Mesothelial cell of epicardium (in vitro differentiated cells): ENCODE measurements at places on chromosomes 4 and X. TPM values are rescaled to one million over a fixed set of nuclear protein-coding genes. Genes with fewer than 3 reads are reported as not detected.

DNA sequence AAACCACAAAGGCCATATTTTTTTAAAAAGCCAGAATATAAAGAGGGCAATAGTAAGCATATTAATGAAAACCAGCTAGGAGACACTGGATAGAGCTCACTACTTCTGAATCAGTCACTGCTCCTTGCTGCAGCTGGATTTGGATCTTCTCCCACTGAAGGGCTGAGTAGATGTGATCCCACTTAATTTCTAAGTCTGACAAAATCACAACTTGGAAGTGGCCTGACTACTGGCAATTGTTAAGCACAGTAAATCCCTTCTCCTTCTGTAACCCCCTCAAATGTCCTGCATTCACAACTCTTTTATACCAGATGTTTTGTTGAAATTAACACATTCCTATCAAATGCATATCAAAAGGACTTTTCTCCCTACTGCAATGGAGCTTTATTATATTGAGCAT is 72.9 kb downstream of the AMMECR1 start:
- no peak for DNase-seq

DNA sequence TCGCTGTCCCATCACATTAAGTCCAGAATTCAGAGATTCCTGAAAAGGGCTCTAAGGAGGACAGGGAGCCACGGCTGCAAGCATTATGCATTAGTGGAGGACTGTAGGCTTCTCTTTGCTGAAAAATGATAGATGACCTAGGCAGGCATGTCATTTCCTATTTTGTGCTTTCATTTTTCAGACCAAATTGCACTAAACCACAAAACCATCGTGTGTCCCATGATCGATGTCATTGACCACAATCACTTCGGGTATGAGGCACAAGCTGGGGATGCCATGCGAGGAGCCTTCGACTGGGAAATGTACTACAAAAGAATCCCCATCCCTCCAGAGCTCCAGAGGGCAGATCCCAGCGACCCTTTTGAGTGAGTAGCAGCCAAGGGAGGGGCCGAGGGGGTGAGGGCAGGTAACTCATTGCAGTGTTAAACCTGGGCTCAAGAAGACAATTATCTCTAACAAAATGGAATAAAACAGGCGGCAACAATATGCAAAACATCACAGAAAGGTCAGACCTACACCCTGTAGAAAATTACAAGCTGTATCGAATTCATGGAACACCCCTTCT is 355.2 kb upstream of the GALNT7 start:
- DNase-seq, result no peak

DNA sequence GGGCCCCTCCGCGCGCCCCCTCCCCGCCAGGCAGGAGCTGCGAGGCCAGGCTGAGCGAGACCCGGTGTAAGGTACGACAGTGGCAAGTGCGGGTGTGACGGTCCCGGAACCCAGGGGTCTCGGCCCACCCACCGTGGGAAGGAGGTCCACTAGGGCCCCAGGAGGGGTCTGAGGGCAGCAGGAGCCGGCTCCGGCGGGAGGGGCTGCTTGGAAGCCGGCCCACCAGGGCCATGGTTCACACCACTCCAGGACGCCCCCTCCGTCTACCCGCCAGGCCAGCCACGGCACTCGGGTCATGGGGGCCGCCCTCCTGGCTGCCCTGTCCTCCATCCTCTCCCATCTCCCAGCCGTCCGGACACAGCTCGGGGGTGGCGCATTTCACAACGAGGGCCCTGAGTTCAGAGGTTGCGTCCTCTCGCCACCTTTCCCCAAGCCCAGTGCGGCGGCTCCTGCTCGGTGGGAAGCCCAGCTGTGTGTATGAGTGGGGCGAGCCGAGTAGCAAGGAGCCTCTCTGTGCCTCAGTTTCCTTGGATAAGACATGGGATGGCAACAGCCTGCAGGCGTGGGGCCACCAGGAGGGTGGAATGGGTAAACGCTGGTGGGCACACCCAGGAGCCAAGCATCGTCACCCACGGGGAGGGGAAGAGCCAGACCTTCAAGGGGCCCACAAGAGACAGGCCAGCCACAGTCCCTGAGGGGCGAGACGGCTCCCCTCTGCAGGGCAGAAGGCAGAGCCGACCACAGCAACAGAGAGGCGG is 81.3 kb downstream of the FAM53A start:
- no peak for DNase-seq

- DNase-seq, result no peak
Measured at GRCh38 chr4:78742300-78742699, 33.9 kb upstream of the BMP2K start.

SLC9B1 gene
- total RNA-seq, result 3.2 to 4.7 TPM (median 4.5 TPM) in 3 replicates

DNA sequence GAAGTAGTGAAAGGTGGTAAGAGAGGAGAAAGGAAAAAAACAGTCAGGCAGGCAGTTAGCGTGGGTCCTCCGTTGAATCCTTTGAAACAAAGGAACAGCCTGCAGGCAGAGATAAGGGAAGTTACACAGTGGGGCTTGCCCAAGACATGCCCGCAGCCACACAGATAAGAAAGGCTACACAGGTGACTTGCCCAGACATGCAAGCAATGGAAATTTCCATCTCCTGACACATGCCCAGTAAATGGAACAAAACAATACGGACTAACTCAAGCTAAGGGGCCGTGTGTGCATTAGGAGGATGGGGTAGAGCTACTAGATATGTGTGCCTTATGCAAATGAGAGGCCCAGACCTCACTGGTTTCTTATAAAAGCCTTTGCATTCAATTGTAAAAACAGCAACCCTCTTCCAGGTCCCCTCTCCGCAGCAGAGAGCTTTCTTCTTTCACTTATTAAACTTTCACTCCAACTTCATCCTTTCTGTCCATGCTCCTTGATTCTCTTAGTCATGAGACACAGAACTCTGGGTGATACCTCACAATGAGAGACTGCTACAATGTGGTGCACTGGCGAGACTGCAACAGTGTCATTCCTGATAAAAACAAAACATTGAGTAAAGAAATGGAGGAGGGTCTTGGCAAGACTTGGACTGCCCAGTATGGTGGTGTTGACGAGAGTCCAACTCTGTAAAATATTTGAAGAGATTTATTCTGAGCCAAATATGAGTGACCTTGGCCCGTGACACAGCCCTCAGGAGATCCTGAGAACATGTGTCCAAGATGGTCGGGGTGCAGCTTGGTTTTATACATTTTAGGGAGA is 997.4 kb upstream of the PRKX start:
- no peak for DNase-seq

- no peak for DNase-seq
Measured at GRCh38 chr4:152156442-152156841, 379.4 kb downstream of the FBXW7 start.

HNRNPD gene
- 338 to 352 TPM (median 344 TPM) in 3 replicates for total RNA-seq

DNA sequence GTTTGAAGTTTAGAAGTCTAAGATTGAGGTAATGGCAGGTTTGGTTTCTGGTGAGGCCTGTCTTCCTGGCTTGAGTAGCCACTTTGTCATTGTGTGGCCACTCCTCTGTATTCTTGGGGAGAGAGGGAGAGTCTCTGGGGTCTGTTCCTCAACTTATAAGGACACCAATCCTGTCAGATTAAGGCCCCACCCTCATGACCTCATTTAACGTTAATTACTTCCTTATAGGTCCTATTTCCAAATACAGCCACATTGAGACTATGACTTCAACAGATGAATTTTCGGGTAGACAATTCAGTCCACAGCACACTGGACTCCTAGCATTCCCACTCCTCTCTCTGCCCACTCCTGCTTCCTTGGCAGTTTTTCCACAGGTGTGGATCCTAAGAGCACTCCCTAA is 350.8 kb upstream of the CASK start:
- DNase-seq, result no peak

DNA sequence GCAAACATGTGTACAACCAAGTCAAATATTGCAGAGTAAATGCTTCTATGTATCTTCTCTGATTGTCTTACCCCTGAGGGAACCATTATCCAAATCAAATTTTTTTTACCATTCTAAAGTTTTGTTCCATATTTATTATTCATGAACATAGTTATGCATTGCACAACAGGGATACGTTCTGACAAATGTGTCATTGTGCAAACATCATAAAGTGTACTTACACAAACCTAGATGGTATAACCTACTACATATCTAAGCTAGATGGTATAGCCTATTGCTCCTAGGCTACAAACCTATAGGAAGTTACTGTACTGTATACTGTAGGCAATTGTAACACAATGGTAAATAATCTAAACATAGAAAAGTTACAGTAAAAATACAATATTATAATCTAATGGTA is 23.4 kb downstream of the BEX3 start:
- no peak for DNase-seq

ARX gene
- not detected in 3 replicates for total RNA-seq

PITX2 gene
- total RNA-seq, result 88.7 to 99.3 TPM (median 95.5 TPM) in 3 replicates

- no peak for DNase-seq
Measured at GRCh38 chr4:77560170-77560569, 45.5 kb upstream of the CXCL13 start.

GRCh38 chr4:166042510-166043055 is 169.5 kb downstream of the TLL1 start:
- no peak for DNase-seq

HTR2C gene
- 1.1 to 1.5 TPM (median 1.1 TPM) in 3 replicates for total RNA-seq

- peak; percentile 50 for DNase-seq
Measured at GRCh38 chr4:182240161-182241130, 2.8 kb upstream of the TENM3 start.

DNA sequence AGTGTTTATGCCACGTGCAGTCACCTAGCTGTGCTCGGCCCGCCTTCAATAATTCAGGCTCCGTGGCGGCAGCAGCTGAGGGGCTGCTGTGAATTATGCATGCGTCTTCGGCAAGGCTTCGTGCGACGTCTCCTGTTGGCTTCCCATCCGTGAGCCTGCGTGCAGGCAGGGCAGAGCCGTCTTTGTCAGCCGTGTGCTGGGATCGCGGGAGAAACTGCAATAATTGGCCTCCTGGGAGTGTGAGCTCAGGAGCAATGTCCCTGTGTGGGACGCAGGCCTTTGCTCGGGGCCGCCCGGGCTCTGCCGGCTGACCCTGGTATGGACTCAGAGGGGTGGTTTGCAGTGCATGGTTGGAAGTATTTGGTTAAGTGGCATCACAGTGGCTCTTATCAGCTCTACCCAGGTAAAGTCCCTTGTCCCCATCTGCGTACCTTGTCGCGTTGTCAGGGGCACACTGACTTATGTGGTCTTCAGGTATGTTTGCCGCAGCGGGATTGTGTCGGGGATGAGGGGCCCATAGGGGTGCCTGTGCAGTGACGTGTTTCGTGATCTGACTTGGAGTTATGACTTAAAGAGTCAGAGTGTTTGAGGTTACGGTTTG is 34.5 kb upstream of the HGFAC start:
- DNase-seq, result no peak

SLC4A4 gene
- 4.9 to 8.3 TPM (median 5.1 TPM) in 3 replicates for total RNA-seq

GLRA3 gene
- 0.02 TPM in 1 of 3 replicates, not detected in the others for total RNA-seq

- DNase-seq, result no peak
Measured at GRCh38 chrX:50721764-50722521, 92.1 kb downstream of the SHROOM4 start.

DNA sequence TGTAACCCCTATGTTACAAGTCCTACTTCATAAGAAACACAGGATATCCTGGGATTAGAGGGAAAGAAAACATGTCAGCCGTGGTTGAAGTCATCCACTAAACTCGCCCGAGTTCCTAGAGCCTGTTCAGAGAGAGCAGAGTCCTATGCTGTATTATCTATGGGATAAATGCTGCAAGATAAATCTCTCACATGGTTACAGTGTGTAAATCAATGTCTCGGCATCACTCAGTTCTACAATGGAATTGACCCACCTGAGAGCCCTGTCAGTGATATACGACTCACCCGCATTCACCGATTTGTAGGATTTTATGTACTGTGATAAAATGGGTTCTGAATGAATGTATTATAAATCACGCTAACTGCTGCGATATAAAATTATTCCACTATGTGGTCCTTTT is 127.8 kb upstream of the ANXA3 start:
- DNase-seq, result no peak

GRCh38 chr4:61427818-61428495 is 227.8 kb downstream of the ADGRL3 start:
- DNase-seq, result no peak

VSIG4 gene
- total RNA-seq, result not detected in 3 replicates
